ENCODE measurements at places on chromosomes 1 and 21.

GRCh38 chr1:228792601-228793000 lies 57.3 kb downstream of the RHOU start:
- DNase-seq: no peak

DNA sequence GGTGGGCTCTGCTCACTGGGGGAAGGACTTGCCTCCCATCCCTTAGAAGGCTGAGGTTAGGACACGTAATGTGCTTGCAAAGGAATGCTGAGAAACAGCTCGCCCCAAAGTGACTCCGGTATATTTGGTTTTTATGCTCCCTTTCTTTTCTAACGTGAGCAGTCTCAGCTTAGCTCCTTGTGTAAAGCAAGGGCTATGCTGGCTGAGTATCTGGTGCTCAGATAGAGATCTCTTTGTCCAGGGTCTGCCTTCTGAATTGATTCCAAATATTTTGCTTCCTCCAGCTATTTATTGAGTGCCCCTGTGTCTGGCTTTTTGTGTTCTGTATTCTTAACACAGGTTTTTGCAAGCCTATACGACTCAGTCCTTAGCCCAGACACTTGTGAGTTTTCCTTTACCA lies 94.5 kb upstream of the ARTN start:
- DNase-seq: no peak

DNA sequence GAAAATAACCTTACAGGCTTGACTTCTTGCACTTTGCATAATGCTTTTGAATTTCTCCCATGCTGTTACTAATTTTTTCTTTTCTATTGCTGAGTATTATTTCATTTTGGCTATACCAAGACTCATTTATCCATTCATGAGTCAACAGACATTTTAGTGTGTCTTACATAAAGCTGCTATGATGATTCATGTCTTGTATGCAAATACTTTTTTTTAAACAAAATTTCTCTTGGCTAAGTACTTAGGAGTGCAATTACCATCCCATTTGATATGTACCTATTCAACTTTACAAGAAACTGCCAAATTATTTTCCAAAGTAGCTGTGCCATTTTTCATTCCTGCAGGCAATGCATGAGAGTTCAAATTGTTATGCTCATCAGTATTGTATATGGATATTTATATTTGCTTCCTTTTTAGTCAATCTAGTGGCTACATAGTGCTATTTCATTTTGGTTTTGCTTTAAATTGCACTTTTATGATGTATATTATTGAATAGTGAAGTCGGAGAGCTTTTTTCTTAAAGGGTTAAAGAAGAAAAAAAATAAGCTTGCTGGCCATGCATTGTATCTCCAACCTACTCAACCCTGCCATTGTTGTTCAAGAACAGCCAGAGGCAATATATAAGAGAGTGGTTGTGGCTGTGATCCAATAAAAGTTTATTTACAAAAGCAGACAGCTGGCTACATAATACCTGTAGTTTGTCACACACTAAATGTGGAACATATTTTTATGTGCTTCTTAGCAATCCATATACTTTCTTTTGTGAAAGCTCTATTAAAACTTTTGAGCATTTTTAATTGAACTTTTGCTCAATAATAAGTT lies 862.8 kb downstream of the KCNT2 start:
- DNase-seq: no peak

DNA sequence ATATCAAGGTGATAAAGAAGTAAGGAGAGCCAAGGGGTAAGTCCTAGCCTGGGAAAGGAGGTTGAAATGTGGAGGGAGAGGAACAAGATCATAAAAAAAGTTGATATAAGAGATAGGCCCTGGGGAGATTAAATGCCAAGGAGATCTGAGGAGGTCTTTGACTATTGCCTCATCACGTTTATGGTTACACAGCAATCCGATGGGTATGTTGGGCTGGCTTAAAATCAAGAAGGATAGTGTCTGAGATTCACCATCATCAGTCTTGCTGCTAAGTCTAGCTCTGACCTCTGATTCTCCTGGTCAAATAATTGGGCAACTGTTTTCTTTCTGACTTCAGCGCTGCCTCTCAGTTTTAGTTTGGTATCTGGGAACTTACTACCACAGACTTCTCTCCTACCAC lies 416.3 kb downstream of the GPATCH2 start:
- DNase-seq: no peak

DNA sequence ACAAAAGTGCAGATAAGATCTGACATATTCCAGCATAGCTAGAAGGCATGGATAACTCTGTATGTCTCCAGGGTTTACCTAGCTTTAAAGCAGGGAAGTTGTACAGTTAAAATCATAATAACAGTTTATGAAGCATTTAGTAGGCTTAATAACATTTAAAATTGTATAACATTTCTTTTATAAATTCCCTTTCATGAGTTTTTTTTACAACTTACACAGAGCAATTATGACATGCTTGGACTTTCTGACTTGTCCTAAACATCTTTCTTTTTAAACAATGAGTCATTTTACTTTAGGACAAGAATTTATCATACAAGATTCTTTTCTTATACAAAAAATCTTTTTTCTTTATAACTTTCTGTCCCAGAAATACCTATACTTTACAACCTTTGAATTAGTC lies 408.5 kb upstream of the NEGR1 start:
- DNase-seq: no peak

DNA sequence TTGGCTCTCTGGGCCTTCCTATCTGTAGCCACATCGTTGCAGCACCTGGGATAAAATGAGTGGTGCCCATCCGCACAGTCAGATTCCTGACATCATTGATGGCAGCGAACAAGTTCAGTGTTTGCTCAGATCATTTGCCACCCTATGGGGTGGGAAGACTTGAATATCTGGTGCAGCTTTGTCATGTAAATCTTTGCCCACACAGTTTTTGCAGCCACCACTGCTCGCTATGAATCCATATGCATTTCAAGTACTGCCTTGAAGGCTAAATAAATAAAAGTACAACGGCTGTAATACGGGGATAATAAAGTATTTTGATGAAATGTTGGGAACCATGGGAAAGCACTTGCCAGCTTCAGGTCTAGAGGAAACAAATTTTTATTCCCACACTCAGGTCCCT lies 56.3 kb upstream of the COA6 start:
- DNase-seq: no peak

- no peak for DNase-seq
Measured at GRCh38 chr1:230392536-230392909, 33.6 kb downstream of the PGBD5 start.

GRCh38 chr1:221227872-221228337 lies 348.7 kb downstream of the HLX start:
- no peak for DNase-seq

- DNase-seq: no peak
Measured at GRCh38 chr1:100213141-100213540, 35.1 kb upstream of the LRRC39 start.

DNA sequence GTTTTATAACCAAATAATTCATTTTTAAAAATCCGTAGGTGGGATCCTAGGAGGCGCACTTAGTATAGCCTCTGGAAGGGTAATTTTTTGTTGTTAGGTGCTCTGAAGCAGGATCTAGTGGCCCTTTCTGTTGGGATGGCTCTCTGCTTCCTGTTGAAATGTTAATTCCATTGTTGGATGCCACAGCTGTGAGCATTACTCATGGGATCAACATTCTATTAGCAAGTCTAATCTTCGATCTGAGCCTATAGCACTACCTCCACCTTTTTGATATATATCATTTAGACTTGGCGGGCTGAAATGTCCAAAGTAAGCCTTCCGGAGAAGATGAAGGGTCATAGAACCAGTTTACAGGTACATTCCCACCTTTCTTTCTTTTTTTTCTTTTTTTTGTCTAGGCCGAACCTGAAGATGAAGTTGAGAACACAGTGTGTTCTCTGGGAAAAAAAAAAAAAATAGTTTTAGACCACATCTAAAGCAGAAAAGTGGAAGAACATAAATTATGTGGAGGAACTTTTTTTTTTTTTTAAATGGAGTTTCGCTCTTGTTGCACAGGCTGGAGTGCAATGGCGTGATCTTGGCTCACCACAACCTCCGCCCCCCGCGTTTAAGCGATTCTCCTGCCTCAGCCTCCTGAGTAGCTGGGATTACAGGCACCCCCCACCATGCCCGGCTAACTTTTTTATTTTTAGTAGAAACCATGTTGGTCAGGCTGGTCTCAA lies 1.4 kb downstream of the CXADR start:
- DNase-seq: no peak

DNA sequence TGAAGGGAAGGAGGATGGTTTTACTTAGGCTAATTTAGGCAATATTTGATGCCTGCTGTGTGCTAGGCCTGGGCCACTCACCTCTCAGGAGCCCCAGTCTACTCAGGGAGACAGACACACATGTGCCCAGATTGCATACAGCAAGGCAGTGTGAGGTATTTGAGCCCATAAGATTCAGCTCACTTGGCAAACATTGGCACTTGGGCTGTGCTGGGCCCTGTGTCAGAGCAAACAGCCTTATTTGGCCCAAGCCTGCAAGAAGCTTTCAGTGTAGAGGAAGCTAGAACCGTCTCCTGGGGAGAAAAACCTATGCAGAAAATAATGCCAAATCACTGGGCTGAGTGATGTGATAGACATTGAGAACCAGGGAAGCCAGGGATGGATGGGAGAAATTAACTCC lies 3.9 kb upstream of the SYNC start:
- DNase-seq: no peak

GRCh38 chr21:33670076-33670978 lies 28.0 kb downstream of the ITSN1 start:
- no peak for DNase-seq

DNA sequence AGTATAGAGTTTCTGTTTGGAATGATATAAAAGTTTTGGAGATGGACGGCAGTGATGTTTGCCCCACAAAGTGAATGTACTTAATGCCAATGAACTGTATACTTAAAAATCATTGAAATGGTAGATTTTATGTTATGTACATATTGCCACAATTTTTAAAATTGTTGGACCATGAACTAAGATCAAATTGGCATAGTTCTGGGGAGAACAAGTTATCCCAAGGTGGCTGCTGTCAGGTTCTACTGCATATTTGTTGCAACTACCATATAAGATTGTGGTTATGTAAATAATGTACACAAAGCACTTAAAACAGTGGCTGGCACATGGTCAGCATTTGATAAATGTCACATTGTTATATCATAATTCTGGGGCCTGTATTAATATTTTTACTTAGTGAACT lies 466.4 kb downstream of the SIPA1L2 start:
- no peak for DNase-seq

DNA sequence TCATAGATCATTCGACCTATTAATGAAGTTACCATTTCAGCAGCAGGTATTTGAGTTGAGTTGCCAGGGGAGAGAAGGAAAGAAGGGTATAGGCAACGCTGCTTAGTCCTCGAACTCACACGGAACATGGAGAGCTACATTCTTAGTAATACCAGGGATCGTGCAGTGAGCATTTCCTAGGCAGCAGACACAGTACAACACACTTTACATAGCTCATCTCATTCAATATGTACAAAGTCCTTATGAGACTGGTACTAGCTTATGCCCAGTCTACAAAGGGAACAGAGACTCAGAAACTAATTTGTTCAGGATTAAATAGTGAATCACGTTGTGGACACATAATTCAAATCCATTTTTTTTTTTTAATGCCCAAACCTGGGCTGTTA lies 25.6 kb downstream of the IRF2BP2 start:
- DNase-seq: no peak

GRCh38 chr1:47984175-47984789 lies 12.9 kb downstream of the TRABD2B start:
- DNase-seq: no peak

- DNase-seq: no peak
Measured at GRCh38 chr1:91153341-91153740, 131.5 kb upstream of the ZNF644 start.

DNA sequence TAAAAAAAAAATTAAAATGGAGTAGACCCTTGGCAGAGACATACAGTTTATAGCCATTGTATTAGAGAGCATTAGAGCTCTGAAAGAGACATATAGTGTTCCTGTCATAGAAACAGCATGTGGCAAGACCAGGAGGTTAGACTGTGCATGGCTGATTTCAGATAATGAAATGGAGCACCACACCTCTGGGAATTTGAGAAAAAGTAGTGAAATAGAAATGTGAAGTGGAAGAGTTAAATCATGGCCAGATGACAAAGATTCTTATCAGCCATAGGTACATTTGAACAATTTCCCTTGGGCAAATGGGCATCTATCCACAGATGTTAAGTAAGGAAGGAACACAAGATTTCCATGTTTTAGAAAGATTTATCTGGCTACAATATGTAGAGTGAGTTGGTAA lies 1083.1 kb downstream of the PLA2G4A start:
- DNase-seq: no peak

- DNase-seq: no peak
Measured at GRCh38 chr1:177753655-177754054, 216.2 kb downstream of the SEC16B start.

GRCh38 chr1:5570931-5571330 lies 421.3 kb downstream of the NPHP4 start:
- DNase-seq: no peak

DNA sequence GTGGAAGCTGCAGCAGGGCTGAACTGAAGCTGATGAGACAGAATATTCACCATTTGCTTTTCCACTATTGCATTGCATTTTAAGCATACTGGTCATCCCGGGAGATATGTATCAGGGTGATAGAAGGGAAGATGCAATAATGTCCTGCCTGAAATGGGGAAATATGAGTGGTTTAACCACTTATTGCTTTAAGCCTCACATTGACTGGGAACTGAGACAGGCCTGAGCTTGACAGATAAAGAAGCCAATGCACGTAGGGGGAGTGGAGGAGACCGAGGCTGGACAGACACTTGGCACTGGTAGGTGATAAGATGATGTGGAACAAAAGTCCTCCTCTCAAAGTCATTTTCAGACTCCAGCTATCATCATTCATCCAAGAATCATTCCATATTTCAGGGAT lies 911.7 kb upstream of the NCAM2 start:
- no peak for DNase-seq

DNA sequence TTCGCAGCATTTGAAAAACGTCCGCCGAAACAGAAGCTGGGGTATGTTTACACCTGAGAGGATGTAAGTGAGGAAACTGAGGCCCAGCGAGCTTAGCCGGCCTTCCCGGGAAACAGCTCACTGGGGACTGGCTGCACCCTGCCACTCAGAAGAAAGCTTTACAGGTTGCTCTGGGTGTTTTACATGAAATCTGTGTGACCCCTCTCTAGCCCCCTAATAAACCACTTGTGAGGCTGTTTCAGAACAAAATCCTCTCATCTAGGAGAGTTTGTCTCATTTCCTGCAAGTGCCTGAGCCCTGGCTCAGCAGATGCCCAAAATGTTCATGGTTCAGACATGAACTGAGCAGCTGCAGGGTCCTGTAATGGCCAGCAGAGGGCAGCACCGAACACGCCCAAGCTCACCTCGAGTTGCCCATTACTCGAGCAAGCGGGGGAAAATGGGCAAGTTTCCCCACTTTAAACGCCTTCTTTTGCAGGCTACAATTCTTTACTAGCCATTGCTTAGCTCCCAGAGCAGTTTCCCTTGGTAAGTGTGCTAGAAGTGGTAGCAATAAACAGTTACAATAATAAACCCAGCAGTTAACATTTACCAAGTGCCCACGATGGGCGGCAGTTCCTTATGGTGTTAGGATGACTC lies 76.4 kb downstream of the FHAD1 start:
- DNase-seq: no peak

GRCh38 chr1:223087291-223088255 lies 55.5 kb downstream of the TLR5 start:
- no peak for DNase-seq
